ENCODE measurements at places on chromosomes 6 and 20.

- H3K27ac ChIP-seq, result no peak overlapping the region
- DNase-seq, result no peak
- H3K27me3 ChIP-seq, result no peaks in the 10 kb centered on the region
- no peak overlapping the region for H3K4me3 ChIP-seq
- H3K4me1 ChIP-seq, result no peaks in the 10 kb centered on the region
Measured at GRCh38 chr6:13537527-13537897, 36.9 kb upstream of the SIRT5 start.

GRCh38 chr6:148464319-148465010, 121.8 kb downstream of the SASH1 start:
- peak; percentile 48 for DNase-seq
- no peaks in the 10 kb centered on the region for H3K36me3 ChIP-seq
- H3K27me3 ChIP-seq, result no peaks in the 10 kb centered on the region
- H3K4me3 ChIP-seq, result no peak overlapping the region
- no peak overlapping the region for H3K27ac ChIP-seq

DNA sequence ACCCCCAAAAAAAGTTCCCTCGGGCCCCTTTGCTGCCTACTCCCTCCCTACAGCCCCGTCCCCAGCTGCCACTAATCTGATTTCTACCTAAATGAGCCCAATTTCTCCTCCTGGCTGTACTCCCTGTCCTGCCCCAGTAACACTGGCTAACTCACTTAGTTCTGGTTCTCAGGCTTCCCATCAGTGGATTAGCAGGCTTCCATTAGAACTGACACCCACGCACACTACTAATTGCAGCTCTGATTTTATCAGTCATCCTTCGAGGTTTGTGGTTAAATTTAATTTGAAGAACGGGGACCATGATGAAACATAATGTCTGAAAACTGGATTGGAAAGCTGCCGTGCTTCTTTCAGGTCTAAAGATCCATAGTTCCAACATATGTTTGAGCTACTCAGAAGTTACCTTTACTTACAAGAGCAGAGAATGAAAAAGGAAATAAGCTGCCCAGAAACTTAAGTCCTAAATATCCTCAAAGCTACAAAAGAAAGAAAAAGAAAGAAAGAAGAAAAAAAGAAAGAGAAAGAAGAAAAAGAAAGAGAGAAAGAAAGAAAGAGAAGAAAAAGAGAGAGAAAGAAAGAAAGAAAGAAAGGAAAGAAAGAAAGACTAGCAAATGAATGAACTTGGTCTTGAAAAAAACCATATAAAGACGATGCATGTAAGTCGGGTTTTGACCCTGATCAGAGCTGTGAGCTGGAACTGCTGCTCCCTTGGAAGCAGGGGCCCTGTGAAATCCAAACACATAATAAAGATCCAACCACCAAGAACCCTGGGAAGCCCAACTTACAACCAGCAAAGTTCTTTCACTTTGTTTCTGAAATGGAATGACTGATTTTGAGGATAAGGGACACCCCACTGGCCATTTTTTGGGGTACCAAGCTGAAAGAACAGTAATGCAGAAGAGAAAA, 51.7 kb downstream of the CNKSR3 start:
- H3K27ac ChIP-seq, result no peak overlapping the region
- H3K4me1 ChIP-seq, result peaks cover 6% of the 10 kb centered on the region
- H3K36me3 ChIP-seq, result no peaks in the 10 kb centered on the region
- DNase-seq, result no peak

GRCh38 chr6:72374857-72375256, 247.0 kb upstream of the KCNQ5 start:
- no peaks in the 10 kb centered on the region for H3K36me3 ChIP-seq
- no peak overlapping the region for H3K27ac ChIP-seq
- no peaks in the 10 kb centered on the region for H3K4me1 ChIP-seq
- no peak overlapping the region for H3K4me3 ChIP-seq
- no peak for DNase-seq

DNA sequence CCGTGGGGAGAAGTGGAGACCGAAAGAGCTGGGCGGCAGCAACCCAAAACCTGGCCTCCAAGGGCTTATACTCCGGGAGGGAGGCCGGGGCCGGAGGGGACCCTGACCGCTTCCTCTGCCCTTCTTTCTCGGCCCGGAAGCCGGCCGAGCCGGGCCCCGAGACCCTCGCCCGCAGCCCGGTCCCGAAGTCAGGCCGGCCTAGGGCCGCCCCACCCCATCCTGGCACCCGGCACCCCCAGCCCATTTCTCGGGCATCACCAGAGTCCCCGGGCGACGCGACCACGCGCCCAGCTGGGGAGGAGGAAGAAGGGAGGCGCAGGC, 572 bp upstream of the ZDHHC14 start:
- peaks cover 6% of the 10 kb centered on the region for H3K4me1 ChIP-seq
- H3K27ac ChIP-seq, result peak overlapping the region; percentile 84
- H3K4me3 ChIP-seq, result peak overlapping the region; percentile 86
- no peaks in the 10 kb centered on the region for H3K27me3 ChIP-seq
- H3K36me3 ChIP-seq, result no peaks in the 10 kb centered on the region
- DNase-seq, result no peak

GRCh38 chr6:106084989-106085691, 996 bp upstream of the PRDM1 start:
- peaks cover 17% of the 10 kb centered on the region for H3K4me1 ChIP-seq
- DNase-seq, result no peak
- no peaks in the 10 kb centered on the region for H3K27me3 ChIP-seq
- H3K4me3 ChIP-seq, result peak overlapping the region; percentile 57
- no peak overlapping the region for H3K27ac ChIP-seq

GRCh38 chr6:8181160-8181881, 79.0 kb upstream of the EEF1E1 start:
- no peak overlapping the region for H3K4me3 ChIP-seq
- DNase-seq, result no peak
- H3K36me3 ChIP-seq, result no peaks in the 10 kb centered on the region
- peaks cover 18% of the 10 kb centered on the region for H3K4me1 ChIP-seq
- H3K27ac ChIP-seq, result no peak overlapping the region
- 0 out of 2 replicates have a peak, but pooled peaks cover 5% of the 10 kb centered on the region for H3K27me3 ChIP-seq

- H3K27ac ChIP-seq, result no peak overlapping the region
- DNase-seq, result no peak
- no peaks in the 10 kb centered on the region for H3K4me1 ChIP-seq
- H3K27me3 ChIP-seq, result no peaks in the 10 kb centered on the region
- H3K4me3 ChIP-seq, result no peak overlapping the region
Measured at GRCh38 chr20:8474027-8474668, 342.1 kb downstream of the PLCB1 start.

GRCh38 chr6:68709882-68710281, 74.8 kb downstream of the ADGRB3 start:
- H3K4me1 ChIP-seq, result no peaks in the 10 kb centered on the region
- no peaks in the 10 kb centered on the region for H3K36me3 ChIP-seq
- H3K4me3 ChIP-seq, result no peak overlapping the region
- no peaks in the 10 kb centered on the region for H3K27me3 ChIP-seq
- no peak for DNase-seq

DNA sequence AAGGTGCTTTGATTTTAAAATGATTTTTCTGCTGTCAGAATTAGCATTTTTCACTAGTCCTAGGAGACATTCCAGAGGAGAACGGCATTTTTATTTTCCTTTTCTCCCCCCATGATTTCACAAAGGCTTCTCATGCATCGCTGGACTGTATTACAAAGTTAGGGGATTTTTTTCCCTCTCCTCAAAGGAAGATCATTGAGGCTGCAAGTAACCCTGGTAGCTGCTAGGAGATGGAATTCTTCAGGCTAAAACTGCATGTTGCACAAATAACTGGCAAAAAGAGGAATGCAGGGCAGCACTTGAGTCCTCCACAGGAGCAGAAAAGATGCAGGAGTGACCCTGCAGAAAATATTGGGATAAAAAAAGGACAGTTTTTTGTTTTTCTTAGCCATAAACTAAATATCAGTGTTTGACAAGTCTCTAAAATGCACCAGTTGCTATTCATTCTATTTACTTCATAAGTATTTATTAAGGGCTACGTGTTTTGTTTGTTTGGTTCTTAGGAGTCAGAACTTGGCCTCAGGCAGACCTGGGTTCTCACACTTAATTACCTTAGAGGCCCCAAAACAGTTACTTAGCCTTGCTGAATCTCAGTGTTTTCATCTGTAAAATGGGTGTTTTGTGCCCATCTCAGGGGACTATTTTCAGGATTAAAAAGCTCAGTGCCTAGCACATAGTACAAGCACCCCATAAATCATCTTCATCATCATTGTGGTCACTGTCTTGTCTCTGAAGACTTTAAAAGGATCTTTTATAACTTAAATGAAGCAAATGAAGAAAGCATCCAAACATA, 144.5 kb upstream of the ID4 start:
- no peak for DNase-seq
- H3K36me3 ChIP-seq, result no peaks in the 10 kb centered on the region
- H3K4me3 ChIP-seq, result no peak overlapping the region
- no peaks in the 10 kb centered on the region for H3K4me1 ChIP-seq
- no peaks in the 10 kb centered on the region for H3K27me3 ChIP-seq

DNA sequence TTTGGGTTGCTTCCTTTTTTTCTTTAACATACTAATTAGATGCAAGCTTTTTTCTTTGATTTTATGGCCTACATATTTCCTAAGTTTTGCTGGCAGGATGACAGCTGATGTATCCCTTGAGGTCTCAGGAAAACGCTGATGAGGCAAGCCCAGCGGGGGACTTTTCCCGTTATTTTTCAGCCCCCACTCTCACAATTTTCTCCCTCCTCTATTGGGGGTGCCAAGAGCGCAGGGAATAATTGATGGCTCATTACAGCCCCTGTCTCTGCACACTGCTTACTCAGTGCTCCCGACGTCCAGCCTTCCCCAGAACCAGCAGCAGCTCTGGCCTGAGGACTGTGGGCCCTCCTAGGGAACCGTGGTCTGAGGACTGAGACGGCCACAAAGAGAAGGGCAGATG, 38.6 kb upstream of the VSTM2L start:
- DNase-seq, result no peak
- H3K36me3 ChIP-seq, result no peaks in the 10 kb centered on the region
- H3K4me1 ChIP-seq, result no peaks in the 10 kb centered on the region
- H3K27me3 ChIP-seq, result no peaks in the 10 kb centered on the region
- no peak overlapping the region for H3K27ac ChIP-seq

DNA sequence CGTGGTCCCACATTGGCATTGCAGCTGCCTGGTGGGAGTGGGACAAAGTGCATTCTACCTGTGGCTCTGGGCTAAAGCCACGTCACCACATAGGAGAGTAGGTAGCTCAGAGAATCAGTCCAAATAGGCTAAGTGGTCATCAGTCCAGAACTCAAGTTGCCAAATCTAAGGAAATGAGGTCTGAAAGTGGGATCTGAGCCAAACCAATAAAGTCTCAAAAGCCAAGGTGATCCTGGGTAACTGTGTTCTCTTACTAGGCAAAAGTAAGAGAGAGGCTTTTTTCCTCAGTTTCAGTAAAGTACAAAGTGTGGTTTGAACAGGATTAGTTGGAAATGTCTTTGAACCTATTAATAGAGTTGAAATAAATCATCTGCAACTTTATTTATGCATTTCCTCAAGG, 68.6 kb upstream of the CNKSR3 start:
- no peaks in the 10 kb centered on the region for H3K4me1 ChIP-seq

GRCh38 chr6:167134448-167135328, 11.8 kb downstream of the CCR6 start:
- peaks cover 4% of the 10 kb centered on the region for H3K27me3 ChIP-seq
- no peaks in the 10 kb centered on the region for H3K36me3 ChIP-seq
- H3K27ac ChIP-seq, result no peak overlapping the region
- DNase-seq, result no peak
- no peak overlapping the region for H3K4me3 ChIP-seq

DNA sequence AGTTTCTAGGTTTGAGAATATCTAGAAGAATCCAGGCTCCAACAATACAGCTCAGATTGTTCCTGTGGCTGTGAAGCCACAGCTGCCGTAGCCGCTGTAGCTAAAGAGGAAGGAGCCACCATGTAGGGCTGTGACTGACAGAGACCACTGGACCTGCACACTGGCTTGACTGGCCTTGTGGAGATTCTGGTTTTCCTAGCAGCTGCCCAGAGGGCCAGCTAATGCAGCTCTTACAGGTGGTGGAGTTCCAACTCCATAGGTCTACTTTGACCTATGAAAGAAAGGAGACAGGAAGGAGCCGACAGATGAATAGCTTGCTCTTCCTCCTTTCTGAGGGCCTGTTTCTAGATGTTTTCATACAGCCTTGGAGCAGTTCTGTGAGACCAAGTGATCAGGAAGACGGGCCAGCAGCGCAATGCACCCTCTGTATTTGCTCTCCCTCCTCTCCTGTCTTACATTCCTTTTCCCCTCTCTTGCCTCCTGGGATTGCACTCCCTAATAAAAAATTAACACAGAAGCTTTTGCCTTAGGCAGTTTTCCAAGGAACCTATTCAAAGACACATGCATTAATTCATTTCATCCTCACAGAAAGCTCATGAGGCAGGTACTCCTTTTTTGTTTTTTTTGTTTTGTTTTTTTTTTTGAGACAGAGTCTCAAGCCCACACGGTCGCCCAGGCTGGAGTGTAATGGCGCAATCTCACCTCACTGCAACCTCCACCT, 51.8 kb upstream of the MYB start:
- no peak overlapping the region for H3K4me3 ChIP-seq
- no peak overlapping the region for H3K27ac ChIP-seq
- no peaks in the 10 kb centered on the region for H3K4me1 ChIP-seq

DNA sequence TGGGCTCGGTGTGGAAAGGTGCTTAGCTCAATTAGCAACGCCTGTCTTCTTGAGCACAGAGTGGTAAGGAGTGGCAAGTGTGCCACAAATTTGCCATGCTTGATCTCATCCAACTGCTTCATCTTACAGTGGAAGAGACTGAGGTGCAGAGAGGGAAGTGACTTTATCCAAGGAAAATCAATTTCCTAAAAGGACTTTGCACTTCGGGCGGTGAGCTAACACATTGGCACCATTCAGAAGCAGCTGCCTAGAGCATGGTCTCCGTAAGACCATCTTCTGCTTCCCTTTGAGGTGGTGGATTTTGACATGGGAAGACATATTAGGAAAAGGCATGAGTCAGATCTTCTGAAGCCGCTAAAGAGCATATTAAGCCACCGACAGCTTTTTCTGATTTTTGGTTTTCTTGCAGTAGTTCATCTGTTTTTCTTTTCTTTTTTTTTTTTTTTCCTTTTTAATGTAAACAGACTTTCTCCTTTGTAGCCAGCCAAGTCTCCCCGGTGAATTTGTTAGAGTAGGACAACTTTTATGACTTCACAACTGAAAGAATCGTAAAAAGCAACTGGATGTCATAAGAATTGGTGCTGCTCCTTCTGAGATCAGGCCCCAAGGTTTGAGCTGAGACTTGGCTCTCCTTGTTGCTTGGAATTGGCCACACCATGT, 273.2 kb downstream of the CDC5L start:
- DNase-seq, result no peak
- H3K36me3 ChIP-seq, result no peaks in the 10 kb centered on the region
- H3K4me3 ChIP-seq, result no peak overlapping the region
- H3K4me1 ChIP-seq, result peaks cover 9% of the 10 kb centered on the region
- H3K27me3 ChIP-seq, result no peaks in the 10 kb centered on the region

- H3K4me1 ChIP-seq, result no peaks in the 10 kb centered on the region
- no peaks in the 10 kb centered on the region for H3K27me3 ChIP-seq
- peak; percentile 36 for DNase-seq
- H3K27ac ChIP-seq, result no peak overlapping the region
- H3K36me3 ChIP-seq, result no peaks in the 10 kb centered on the region
Measured at GRCh38 chr6:155085582-155086257, 90.6 kb downstream of the TIAM2 start.

- no peaks in the 10 kb centered on the region for H3K4me1 ChIP-seq
- no peak overlapping the region for H3K27ac ChIP-seq
- H3K4me3 ChIP-seq, result no peak overlapping the region
Measured at GRCh38 chr20:40451552-40451951, 237.5 kb downstream of the MAFB start.

Data from HCT116 (cell line).